ENCODE measurements at places on chromosomes 1 and 21.

DNA sequence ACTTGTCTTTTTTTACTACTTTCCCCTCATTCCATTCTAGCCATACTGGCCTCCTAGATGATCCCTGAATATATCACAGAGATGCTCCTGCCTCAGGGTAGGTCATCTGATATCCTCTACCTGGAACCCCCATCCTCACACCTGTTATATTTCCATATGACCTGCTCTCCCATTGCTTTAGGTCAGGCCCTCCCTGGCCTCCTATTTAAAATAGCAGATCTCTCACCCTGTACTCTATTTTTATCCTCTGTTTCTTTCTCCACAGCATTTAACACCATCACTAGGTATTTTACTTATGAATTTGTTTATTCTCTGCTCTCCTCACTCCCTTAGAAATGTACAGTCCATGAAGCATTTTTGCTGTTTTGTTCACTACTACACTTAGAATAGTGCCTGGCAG, 13.6 kb downstream of the PIK3R3 start:
- DNase-seq, result no peak

GRCh38 chr1:225651872-225652728, 823 bp downstream of the ENAH start:
- DNase-seq, result no peak

DNA sequence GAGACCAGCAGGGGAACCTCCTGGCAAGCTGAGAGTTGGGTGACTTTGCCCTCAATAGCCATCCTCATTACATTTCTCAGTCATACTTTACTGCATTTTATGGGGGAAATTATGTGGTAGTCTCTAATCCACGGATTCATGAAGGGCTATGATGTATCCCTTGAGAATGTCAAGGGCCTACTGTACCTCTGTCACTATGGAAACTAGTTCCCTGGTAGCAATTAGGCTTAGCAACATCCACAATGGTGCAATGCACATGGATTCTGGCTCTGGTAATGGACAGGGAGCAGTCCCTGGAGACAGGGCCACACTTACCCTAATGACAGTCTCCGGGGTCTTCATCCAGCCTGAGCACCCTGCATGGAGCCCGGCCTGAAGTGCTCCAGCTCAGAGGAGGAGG, 26.5 kb downstream of the LRRN2 start:
- no peak for DNase-seq

- DNase-seq, result no peak
These were observed 5.4 kb downstream of the VPS45 start for GRCh38 chr1:150072959-150073358.

DNA sequence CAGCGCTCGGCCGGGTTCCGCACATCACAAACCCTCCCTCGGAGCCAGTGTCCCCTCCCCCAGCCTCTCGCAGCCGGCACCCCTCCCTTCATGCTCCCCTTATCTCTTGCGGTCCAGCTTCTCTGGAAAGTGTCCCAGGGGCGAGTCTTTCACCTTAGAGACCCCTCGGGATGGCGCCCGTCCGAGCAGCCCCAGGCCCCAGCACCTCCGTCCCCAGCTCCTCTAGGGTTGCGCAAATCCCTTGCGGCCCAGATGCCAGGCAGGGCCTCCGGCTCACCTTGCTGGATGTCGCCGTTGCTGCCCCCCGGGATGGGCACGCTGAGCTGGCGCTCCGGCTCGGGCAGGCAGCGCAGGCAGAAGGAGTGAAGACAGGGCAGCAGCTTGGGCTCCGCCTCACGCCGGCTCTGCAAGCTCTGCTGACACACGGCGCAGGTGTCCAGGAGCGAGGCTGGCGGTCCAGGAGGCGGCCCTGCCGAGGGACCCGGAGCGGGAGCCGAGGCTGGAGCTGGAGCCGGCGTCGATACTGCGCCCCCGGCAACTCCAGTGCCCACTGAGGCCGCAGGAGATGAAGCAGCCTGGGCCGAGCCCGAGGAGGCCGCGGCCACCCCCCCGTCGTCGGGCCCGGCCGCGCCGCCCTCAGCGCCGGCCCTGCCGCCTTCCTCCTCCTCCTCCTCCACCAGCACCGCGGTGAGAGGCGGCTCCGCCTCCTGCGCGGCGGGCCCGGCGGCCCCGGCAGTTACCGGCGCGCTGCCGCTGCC, 550 bp downstream of the TRIM33 start:
- peak; percentile 34 for DNase-seq
